ENCODE measurements at places on chromosomes 6 and 20. TPM values are rescaled to one million over a fixed set of nuclear protein-coding genes. Genes with fewer than 3 reads are reported as not detected.

Gene LY86
- 1.8 TPM for total RNA-seq

DNA sequence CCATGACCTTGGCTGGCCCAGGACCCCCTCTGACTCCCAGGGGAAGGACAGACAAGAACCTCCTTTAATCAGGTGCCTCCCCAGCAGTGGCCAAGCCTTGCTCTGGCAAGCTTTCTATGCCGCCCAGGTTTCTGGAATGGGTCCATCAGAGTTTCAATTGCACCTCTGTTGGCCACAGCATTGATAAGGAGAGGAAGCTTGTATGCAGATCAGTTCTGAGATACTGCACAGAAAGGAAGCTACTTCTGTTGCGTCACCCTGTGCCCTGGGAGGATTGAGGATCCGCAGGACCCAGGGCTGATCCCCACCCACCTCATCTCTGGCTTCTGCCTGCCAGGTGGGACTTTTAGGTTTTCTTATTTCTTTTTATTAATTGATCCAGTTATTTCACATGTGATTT is 167.2 kb downstream of the TFAP2C start:
- DNase-seq, result no peak

Gene SYCP2L
- total RNA-seq, result not detected

Gene DOK5
- 4.3 TPM for total RNA-seq

GRCh38 chr6:132131351-132131750 is 180.2 kb upstream of the CCN2 start:
- DNase-seq, result no peak

- DNase-seq, result no peak
Measured at GRCh38 chr20:11178946-11179654, 505.3 kb upstream of the JAG1 start.

Gene DUSP15
- total RNA-seq, result not detected

Gene POU5F1
- total RNA-seq, result 0.48 TPM

Gene MOCS1
- 1.2 TPM for total RNA-seq

Gene MYL9
- total RNA-seq, result not detected

- DNase-seq, result no peak
Measured at GRCh38 chr6:148533309-148534107, 190.9 kb downstream of the SASH1 start.

DNA sequence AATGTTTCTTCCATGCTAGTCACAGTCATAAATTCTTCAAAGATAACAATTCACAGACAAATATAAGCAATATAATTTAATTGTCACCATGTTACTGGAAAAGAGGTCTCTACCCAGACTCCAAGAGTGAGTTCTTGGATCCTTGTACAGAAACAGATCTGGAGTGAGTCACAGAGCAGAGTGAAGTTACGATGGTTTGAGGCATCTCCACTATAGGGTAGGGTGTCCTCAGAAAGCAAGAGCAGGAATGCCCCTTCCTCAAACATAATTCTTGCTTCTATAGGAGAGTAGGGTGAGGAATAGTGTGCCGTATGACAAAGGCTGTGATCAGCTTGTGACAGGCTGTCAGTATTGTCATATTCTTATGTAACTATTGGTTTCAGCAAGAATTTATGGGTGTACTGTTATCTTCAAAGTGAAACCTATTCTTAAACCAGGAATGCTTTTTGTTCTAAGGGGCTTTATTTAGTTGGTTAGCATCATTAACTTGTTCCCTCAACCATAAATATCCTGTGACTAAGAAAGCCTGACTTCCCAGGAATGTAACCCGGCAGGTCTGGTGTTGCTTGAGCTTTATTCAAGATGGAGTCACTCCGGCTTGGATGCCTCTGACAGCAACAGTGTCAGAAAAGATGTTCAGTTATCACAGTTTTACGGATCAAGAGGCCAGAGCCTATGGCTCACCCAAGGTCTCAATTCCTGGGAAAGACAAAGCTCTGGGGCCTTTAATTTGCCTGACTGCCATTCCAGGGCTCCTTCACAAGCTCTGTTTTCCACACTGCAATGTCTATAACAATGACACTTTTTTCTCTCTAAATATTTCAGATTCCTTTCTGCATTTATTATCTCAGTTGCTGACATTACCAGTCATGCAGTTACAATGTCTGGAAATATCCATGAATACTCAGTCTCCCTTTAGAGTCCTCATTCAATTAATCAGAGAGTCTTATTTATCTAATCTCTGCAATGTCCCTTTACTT is 298.6 kb downstream of the C6orf118 start:
- no peak for DNase-seq

DNA sequence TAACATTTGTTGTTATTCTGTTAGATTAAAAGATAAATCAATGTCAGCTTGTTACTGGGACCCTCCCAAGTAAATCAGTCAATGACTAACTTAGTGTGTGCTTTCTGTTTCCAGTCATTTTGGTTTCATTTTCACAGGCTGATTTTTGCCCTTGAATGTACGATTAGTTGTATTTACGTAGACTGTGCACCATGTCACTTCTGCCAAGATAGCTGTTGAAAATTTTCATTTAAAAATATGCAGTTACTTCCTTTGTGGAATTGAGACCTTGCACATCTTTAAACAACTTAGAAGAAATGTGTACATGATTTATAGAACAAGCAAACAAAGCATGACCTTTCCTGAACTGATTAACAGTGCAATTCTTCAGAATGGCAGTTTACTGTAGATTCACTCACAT is 944.8 kb upstream of the CITED2 start:
- DNase-seq, result no peak

Gene IRAK1BP1
- 2.2 TPM for total RNA-seq

DNA sequence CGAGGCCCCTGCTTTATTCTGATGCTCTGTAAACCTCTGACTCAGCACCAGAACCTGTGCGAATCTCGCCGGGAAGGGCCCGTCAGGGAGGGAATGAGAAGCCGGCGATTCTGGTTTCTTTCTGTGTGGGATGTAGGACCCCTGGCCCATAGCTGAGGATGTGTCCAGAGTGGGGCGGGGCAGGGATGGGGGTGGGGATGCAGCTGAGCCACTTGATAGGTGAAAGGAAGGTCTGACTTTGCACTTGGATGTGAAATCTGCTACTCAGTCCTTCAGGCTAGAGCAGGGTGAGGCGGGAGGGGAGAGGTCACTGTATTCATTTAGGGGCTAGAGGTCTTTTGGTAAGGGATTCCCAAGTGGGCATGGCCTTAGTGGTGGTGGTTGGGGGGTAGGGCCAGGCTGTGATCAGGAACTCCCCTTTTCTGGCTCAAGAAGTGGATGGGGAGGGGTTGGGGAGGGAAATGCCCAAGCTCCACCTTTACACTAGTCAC is 2.3 kb downstream of the TOX2 start:
- DNase-seq, result peak; percentile 43

Gene BACH2
- total RNA-seq, result 75.1 TPM

- no peak for DNase-seq
Measured at GRCh38 chr6:163635731-163636364, 221.3 kb downstream of the QKI start.

Gene SPAG4
- total RNA-seq, result 2.9 TPM

DNA sequence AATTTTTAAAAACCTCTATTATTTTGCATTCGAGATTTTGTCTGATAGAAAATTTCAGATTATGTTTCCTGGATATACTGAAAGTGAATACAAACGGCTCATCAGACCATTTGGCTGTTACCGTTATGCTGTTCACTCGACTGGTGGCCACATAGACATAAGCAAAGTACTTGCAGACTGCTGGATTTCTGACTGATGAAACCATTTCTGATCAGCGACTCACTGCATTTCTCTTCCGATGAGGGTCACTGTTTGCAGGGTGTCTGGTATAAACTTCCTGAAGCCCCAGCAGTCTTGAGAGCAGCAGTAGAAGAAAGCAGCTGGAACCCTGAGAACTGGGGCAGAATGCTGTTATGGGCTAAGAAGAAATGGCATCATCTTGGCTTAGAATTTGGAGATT is 17.7 kb downstream of the SNX9 start:
- DNase-seq, result no peak

GRCh38 chr6:1901556-1901955 is 291.8 kb downstream of the FOXC1 start:
- peak; percentile 7 for DNase-seq

DNA sequence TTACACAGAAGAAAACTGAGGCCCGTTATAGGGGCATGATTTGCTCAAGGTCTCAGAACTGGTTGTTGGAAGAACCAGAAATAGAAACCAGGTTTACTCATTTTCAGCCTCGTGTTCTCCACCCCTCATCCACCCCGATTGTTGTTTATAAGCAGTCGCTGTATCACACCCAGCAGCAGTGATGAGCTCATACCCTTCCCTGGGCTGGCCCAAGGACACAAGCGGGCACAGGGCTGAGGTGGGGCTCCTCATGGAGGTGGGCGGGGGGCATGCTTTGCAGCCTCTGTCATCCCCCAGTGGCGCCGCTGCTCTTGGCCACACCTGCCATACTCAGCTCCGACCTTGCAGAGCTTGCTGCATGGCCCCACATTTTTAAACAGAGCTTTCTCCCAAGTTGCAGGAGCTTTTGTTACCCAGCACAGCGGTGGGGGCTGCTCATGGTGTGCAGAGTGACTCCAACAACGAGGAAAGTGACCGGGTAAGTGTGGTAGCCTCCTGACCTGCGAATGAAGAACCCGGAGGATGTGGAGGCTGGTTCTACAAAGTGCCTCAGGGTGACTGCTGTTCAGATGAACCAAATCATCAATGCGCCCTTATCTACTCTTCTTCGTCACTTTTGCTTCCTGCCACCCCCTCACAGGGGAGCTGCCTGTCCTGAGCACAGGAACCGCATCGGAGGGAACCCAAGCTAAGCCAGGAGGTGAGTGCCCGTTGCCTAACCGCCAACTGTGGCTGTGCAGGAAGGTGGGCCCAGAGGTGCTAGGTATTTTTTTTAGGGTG is 43.6 kb upstream of the NKX2-2 start:
- DNase-seq, result peak; percentile 40

DNA sequence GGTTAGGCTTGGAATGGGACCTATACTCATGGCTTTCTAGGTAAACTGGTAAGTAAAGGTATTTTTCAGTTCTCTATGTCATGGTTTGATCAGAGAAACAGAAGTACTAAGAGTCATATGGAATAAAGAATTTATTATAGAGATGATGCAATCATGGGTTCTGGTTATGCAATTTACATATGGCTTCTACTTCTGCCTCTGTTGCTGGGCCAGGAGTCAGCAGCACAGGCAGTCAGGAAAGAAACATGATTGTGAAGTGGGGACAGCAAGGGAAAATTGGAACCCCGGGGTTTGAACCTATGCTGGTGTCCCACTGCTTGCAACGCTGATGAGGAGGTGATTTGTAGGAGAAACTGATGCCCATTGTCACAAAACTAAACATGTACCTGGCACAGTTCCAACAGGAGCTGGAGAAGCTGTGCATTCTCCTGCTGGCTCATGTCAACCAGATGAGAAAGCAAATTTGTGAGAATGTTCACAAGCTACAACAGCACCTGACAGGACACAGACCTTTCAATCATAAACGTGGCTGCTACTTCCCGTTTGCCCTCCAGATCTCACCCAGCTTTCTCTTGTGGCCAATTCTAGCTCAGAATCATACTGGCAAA is 887.1 kb downstream of the TFAP2A start:
- no peak for DNase-seq

DNA sequence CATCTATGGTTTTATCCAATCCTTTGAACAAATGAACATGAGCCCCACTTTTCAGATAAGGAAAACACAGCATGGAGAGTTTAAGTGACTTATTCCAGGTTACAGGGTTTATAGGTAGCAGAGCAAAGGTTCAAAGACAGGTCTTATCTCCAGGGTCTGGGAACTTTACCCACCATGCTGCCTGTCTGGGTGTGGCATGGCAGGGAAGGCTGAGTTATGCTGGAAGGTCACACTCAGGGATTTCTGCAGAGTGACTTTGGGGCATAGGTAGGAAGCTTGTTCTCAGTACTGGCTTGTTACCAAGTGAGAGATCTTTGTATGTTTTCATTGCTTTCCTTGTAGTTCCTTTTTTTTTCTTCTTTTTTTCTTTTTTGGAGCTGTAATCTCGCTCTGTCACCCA is 1.8 kb downstream of the ZNF831 start:
- DNase-seq, result no peak

GRCh38 chr6:163170294-163170883 is 244.1 kb upstream of the QKI start:
- DNase-seq, result peak; percentile 33

DNA sequence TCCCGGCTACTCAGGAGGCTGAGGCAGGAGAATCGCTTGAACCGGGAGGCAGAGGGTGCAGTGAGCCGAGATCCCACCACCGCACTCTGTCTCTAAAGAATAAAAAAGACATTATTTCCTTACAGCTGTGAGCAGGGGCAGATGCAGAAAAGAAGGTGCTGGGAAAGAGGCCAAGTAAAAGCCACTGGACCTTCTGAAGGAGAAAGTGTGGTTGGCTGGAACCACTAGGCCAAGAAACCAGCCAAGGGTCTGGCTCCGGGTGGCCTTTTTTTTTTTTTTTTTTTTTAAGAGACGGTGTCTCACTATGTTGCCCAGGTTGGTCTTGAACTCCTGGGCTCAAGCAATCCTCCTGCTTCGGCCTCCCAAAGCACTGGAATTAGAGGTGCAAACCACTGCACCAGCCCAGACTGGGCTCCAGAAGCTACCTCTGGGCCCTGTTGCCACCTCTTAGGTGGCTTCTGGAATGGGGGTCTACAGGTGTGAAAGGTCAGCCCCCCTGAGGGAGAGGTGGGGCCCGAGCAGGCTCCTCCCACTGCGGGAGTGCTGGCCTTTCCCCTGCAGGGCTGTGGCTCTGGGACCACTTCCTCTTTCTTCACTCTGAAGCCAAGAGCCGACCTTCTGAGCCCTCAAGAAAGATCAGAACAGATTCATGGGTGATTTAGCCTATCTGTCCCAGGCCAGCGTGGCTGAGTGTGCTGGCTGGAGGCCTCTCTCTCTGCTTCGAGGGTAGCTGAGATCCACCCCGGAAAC is at the start of gene FGD2:
Gene FGD2, plus strand, starts transcription at position 595 of the 750 bp plus-strand sequence. CDS start 163 bp downstream, outside the sequence.
- no peak for DNase-seq

Gene C20orf202
- total RNA-seq, result not detected

- DNase-seq, result peak; percentile 73
Measured at GRCh38 chr6:156719720-156720563, 57.2 kb upstream of the ARID1B start.

GRCh38 chr6:33547499-33547898 is 32.6 kb downstream of the BAK1 start:
- no peak for DNase-seq

DNA sequence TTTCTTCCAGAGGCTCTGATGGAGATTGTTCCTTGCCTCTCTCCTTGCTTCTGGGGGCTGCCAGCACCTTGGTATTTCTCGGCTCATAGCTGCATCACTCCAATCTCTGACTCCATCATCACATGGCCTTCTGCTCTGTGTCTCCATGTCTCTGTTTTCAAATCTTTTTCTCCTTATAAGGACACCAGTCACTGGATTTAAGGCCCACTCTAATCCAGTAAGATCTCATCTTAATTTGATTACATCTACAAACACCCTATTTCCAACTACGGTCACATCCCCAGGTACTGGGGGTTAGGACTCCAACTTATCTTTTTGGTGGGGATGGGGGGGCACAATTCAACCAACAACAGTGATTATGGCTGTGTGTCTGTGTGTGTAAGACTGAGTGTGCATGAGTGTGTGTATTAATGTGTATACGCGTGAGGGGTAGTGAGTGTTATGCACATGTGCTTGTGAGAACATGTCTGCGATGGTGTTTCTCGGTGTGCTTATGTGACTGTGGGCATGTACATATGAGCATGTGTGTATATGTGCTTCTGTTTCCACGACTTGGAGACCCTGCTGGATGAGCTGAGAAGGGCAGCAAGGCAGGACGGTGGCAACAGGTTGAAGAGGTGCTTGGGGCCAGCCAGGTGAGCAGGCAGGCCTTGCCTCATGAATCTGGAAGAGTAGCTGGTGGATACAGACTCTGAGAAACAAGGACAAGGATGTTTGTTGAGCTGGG is 130.5 kb downstream of the MRPL14 start:
- no peak for DNase-seq

GRCh38 chr6:136546331-136546730 is 3.9 kb downstream of the MAP7 start:
- no peak for DNase-seq

GRCh38 chr6:1735239-1735803 is 125.6 kb downstream of the FOXC1 start:
- no peak for DNase-seq
